ENCODE measurements at places on chromosomes 4 and X.

- no peaks in the 10 kb centered on the region for H3K27me3 ChIP-seq
- H3K4me1 ChIP-seq: no peaks in the 10 kb centered on the region
- H3K4me3 ChIP-seq: no peak overlapping the region
- H3K36me3 ChIP-seq: no peaks in the 10 kb centered on the region
- H3K27ac ChIP-seq: no peak overlapping the region
Observed at GRCh38 chr4:90226734-90227133, 99.5 kb downstream of the CCSER1 start.

DNA sequence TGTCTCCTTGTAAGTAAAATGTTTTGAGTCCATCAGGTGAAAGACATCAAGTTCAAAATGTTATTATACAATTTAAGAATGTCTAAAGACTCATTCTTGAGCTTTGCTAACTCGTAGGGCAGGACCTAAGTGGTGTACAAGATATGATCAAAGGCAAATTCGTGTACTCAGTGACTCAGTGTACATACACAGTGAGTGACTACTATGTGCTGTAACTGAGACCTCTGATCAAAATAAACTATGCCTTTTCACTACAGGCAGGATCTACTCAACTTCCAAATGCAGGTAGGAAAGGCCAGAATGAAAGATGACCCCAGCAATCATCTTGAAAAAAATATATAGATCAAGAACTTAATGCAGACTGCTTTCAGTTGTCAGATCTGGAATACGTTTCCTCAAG is 49.9 kb downstream of the ADGRG2 start:
- peaks cover 5% of the 10 kb centered on the region for H3K27me3 ChIP-seq
- H3K27ac ChIP-seq: no peak overlapping the region
- H3K36me3 ChIP-seq: no peaks in the 10 kb centered on the region

DNA sequence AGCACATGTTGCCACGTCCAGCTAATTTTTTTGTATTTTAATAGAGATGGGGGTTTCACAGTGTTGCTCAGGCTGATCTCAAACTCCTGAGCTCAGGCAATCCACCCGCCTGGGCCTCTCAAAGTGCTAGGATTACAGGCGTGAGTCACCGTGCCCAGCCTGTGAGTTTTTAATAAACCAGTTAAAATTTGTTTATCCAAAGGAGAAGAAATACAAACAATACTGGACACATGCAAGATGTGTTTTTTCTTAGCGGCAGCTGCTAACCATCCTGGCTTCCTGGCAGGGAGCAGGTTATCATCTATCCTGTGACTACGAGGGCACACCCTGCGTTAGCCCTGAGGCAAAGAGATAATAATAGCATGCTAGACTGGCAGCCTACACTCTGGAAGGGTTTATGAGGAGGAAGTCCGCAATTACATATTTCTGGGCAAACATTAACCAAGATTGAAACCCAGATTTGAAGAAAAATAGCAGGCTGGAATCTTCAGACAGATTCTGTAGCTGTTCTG is 191.4 kb downstream of the SPRY1 start:
- H3K36me3 ChIP-seq: no peaks in the 10 kb centered on the region
- no peak overlapping the region for H3K27ac ChIP-seq
- no peaks in the 10 kb centered on the region for H3K27me3 ChIP-seq
- peaks cover 5% of the 10 kb centered on the region for H3K4me1 ChIP-seq

- no peak overlapping the region for H3K4me3 ChIP-seq
- no peaks in the 10 kb centered on the region for H3K27me3 ChIP-seq
- DNase-seq: no peak
- H3K4me1 ChIP-seq: no peaks in the 10 kb centered on the region
- H3K27ac ChIP-seq: no peak overlapping the region
Observed at GRCh38 chr4:111066887-111067286, 444.0 kb upstream of the PITX2 start.
